ENCODE measurements at places on chromosomes 4 and X. TPM values are rescaled to one million over a fixed set of nuclear protein-coding genes. Genes with fewer than 3 reads are reported as not detected.

- DNase-seq: peak; percentile 46
Measured at GRCh38 chr4:87973283-87974169, 2.0 kb upstream of the SPP1 start.

DNA sequence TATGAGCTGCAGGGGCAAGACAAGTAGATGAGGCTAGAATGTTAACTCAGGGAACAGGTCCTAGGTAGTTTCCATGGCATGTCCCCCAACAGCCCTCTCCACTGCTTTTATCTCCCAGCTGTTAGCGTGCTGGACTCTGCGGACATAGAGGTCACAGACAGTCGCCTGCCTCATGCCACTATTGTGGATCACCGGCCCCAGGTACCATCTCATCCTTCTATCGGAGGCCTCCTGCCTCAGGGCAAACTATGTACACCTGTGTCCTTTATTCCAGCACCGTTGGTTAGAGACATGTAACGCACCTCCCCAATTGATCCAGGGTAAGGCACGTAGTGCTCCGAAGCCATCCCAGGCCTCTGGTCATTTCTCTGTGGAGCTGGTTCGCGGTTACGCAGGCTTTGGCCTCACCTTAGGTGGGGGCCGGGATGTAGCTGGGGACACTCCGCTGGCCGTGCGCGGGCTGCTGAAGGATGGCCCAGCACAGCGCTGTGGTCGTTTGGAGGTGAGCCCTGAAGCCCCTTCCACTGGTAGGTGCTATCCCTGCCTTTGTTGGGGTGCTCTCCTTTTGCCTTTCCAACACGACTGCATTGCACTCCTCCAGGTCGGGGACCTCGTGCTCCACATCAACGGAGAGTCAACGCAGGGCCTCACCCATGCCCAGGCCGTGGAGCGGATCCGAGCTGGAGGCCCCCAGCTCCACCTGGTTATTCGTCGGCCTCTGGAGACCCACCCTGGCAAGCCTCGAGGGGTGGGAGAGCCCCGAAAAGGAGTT is 2.2 kb downstream of the MAGIX start:
- DNase-seq: no peak

DNA sequence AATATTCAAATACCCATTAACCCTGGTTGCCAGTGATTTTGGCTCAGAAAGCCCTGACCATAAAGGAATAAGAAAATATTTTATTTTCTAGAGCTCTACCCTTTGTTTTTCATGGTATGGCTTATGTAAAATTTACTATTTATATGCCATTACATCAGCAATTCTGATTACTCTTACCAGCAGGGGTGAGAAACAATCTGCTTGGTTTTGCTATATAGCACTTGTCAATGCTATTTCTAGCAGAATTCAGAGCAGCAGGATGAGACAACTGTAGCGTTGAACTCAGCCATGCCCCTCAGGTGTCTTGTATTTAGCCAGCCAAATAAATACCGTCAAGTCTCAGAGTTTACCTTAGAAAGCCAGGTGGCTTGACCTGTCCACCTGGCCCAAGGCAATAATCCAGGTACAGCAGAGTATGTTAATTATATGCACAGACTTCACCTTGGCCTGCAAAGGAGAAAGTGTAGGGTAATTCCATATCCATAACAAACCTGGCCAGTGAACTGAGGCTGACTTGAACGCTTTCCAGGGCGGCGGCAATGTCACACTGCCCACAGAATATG is 1303.5 kb downstream of the RAPGEF2 start:
- DNase-seq: no peak

GRCh38 chrX:776061-776460 is 145.5 kb downstream of the SHOX start:
- no peak for DNase-seq

DNA sequence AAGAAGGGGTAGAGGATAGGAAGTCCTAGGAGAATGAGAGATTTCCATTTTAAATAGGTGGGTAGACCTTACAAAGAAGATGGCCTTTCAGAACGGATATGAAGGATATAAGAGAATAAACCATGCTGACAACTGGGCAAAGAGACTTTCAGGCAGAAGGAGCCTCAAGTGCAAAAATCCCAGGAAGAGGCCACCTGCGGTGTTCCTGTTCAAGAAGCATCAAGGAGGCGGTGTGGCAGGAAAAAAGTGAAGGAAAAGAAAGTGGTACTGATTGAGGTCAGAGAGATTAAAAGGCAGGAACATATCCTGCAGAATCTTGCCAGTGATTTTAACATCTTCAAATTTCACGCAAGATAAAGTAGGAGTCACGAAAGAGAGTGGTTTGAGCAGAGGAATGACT is 172.0 kb downstream of the FSTL5 start:
- DNase-seq: no peak

STAP1 gene
- total RNA-seq: 23.1 TPM

PAGE4 gene
- not detected for total RNA-seq

IL3RA gene
- 0.60 TPM for total RNA-seq

SRPX2 gene
- not detected for total RNA-seq

Measured in activated CD8-positive, alpha-beta T cell treated with anti-CD3 and anti-CD28 coated beads, Interleukin-2, amount 10 ng/mL, durations not matched to agents 7 days and 5 days (primary cell).